Natural killer cell treated with Interleukin-12 subunit alpha and Interleukin-12 subunit beta and Interleukin-15 and Interleukin-18, amount 100 ng/mL, for 72 hours (primary cell): ENCODE measurements at places on chromosomes 12 and 14.

GRCh38 chr12:76537923-76538322 lies 21.6 kb downstream of the OSBPL8 start:
- no peaks in the 10 kb centered on the region for H3K27me3 ChIP-seq
- no peak for DNase-seq
- H3K27ac ChIP-seq: no peak overlapping the region
- H3K4me3 ChIP-seq: no peak overlapping the region

DNA sequence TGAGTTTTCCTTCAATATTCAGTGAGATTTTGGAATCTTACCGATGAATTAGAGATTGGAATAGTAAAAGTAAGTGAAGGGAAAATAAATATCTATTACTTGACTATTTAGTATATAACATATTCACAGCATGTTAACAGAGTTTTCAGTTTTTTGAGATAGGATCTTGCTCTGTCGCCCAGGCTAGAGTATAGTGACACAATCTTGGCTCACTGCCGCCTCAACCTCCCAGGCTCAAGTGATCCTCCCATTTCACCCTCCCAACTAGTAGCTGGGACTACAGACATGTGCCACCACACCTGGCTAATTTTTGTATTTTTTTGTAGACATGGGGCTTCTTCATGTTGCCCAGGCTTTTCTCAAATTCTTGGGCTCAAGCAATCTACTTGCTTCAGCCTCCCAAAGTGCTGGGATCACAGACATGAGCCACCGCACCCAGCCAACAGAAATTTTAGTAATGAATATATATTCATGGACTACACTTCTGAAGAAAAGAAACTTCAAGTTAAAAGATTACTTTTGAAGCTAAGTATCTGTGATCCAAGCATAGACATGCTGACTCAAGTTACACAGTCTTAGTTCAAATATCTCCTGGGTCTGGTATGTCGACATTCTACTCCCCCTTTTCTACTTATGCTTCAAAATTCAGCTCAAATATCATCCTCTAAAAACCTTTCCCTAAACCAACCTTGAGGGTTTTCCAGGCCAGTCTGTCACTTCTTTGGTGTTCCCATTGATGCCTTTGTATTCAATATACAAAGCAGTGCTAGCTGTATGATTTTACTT lies 13.8 kb downstream of the UBE2N start:
- no peaks in the 10 kb centered on the region for H3K27me3 ChIP-seq
- H3K27ac ChIP-seq: no peak overlapping the region
- DNase-seq: no peak
- H3K4me1 ChIP-seq: peaks cover 63% of the 10 kb centered on the region

DNA sequence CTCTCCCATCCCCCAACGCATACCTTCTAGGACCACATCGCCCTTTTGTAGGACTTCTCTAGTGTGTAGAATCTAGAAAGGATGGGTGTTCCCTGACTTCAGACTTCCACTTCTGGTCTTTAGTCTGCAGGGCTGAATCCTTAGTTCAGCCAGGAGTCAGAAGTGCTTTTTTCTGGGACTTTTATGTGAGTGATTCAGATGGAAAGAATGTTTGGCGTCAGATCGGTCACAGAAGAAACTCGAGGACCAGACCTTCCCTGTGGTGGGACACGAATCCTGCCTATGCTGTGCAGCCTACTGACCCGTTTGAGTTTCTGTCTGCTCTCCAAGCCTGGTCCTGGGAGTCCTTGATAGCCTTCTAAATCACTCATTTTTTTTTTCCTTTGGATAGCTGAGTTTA lies 165.4 kb upstream of the SSTR1 start:
- DNase-seq: no peak
- no peak overlapping the region for H3K27ac ChIP-seq
- H3K4me1 ChIP-seq: no peaks in the 10 kb centered on the region
- no peaks in the 10 kb centered on the region for H3K36me3 ChIP-seq

DNA sequence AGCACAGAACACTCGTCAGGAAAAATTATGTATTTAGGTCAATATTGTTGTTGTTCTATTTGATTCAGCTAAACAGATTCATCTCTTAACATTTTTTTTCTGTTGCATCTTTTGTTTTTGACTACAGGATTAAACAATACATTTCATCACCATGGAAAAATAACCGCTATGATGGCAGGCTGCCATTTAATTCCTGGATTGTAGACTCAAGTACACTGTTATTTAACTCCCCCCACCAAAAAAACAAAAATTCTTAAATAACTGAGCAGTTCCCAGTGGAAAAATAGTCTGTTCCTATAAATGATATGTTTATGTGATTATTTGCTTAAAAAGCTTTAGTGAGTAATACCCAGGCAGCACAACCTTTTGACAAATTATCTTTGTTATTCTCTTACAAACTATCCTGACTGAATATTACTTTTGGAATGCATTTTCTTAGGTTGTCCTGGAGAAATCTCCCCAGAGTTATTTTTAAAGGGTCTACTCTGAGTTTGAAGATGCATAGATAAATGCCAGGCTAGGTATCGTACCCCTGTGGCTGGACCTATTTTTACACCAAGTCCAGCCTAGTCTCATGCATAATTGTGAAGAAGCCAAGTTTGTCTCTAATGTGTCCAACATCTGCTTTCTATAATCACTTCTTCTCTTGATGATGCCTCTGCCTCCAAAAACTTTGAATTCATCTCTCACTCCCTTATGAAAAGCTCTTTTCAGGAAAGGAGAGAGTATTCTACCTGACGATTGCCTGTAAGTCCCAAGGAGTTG lies 3.7 kb downstream of the KERA start:
- no peak overlapping the region for H3K27ac ChIP-seq
- no peak for DNase-seq
- H3K36me3 ChIP-seq: no peaks in the 10 kb centered on the region
- no peaks in the 10 kb centered on the region for H3K27me3 ChIP-seq

DNA sequence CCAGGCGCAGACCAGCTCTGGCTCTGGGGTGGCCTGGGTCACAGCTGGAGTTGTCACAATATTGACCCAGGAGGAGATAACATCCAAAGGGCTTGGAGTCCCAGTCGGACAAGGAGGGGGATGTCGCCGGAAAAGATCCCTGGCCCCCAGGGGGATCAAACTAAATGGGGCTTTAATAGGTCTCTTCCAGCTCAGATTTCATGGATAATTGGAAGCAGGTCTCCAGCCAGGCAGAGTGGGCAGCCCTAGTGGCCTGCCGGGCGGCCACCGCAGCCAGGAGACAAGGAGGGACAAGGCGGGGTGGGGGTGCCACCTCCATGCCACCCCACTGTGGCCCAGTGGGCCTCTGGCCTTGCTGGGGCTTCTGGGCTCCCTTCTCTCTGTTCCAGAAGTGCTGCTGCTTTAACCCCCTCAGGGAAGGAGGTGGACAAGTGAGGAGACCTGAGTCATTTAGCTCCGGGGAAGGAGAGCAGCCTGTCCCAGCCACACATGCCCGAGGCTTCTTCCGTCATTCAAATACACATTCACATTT lies 23.1 kb upstream of the PGF start:
- no peak overlapping the region for H3K27ac ChIP-seq
- no peak overlapping the region for H3K4me3 ChIP-seq
- H3K27me3 ChIP-seq: no peaks in the 10 kb centered on the region
- H3K4me1 ChIP-seq: no peaks in the 10 kb centered on the region

GRCh38 chr12:65093606-65094005 lies 27.5 kb downstream of the WIF1 start:
- H3K4me3 ChIP-seq: no peak overlapping the region
- H3K4me1 ChIP-seq: no peaks in the 10 kb centered on the region
- H3K36me3 ChIP-seq: no peaks in the 10 kb centered on the region
- no peak overlapping the region for H3K27ac ChIP-seq

DNA sequence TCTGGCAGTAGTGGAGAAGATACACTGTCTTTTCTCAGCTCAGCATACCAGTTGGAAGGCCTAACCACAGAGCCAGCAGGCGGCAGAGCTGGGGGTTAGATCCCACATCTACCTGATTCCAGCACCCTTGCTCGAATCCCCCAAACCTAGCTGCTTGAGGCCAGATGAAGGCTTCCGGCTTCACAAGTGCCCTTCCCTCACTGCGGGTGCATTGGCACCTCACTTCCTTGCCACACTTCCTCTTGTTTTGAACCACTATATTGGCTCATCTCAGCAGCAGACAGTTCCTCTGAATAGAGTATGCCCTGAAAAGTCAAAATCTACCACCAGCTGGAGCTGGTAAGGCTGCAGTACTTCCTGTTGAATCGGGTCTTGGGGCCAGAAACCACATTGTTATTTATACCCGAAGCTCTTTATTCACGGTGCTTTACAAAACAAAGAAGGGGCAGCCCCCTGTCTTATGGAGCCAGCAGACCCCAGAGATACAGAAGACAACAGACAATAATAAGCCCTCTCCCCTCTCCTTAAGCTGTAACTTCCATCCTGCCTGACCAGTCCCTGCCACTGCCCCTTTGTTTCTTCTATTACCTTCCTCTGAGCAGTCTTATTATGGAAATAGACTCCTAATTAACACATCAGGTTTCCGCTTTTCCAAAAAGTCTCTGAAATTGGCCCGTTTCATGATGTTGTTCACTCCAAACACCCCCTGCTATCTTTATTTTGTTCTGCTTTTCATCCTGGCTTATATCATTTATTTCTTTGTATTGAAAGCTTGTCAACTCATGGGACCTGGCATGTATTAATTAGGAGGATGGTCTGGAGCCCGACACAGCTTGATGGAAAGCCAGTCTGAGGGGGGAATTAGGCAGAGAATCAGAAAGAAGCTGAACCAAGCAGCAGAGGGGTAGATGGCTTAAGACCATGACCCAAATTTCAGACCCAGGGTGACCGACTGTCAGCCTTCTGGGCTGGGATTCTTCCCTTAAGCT lies 233.5 kb downstream of the EFCAB11 start:
- peaks cover 77% of the 10 kb centered on the region for H3K4me1 ChIP-seq
- H3K27me3 ChIP-seq: no peaks in the 10 kb centered on the region
- peak overlapping the region; percentile 93 for H3K27ac ChIP-seq
- H3K36me3 ChIP-seq: peaks cover 5% of the 10 kb centered on the region
- DNase-seq: peak; percentile 86

GRCh38 chr12:74984631-74985030 lies 225.0 kb downstream of the KCNC2 start:
- no peaks in the 10 kb centered on the region for H3K27me3 ChIP-seq
- no peak overlapping the region for H3K27ac ChIP-seq
- H3K36me3 ChIP-seq: no peaks in the 10 kb centered on the region
- H3K4me1 ChIP-seq: no peaks in the 10 kb centered on the region
- no peak for DNase-seq

- no peak overlapping the region for H3K4me3 ChIP-seq
- peaks cover under 1% of the 10 kb centered on the region for H3K27me3 ChIP-seq
- no peaks in the 10 kb centered on the region for H3K36me3 ChIP-seq
- H3K27ac ChIP-seq: no peak overlapping the region
These were observed 131.4 kb downstream of the DACT1 start for GRCh38 chr14:58769011-58769643.

GRCh38 chr12:2957816-2958431 lies 1.3 kb upstream of the TEAD4 start:
- H3K27me3 ChIP-seq: peaks cover 47% of the 10 kb centered on the region
- DNase-seq: no peak
- H3K4me3 ChIP-seq: peak overlapping the region; percentile 72
- peaks cover 11% of the 10 kb centered on the region for H3K4me1 ChIP-seq

DNA sequence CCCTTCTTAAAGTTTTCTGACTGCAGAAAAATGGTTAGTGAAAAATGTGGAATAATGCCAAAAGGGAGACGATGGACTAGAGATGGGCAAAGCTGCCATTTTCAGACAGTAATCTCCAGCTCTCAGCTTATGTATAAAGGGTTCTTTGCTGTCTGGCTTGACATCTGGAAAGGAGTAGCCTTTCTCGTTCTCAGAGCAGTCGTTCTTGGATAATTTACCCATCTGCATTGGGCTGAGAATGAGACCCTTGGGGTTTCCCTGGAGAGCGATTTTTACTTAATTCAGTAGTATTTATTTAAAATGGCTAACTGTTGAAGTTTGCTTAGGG lies 1.2 kb downstream of the NUDT4 start:
- H3K4me1 ChIP-seq: peaks cover 45% of the 10 kb centered on the region
- DNase-seq: no peak
- H3K4me3 ChIP-seq: peak overlapping the region; percentile 98
- H3K27ac ChIP-seq: peak overlapping the region; percentile 97
- H3K27me3 ChIP-seq: peaks cover 6% of the 10 kb centered on the region

DNA sequence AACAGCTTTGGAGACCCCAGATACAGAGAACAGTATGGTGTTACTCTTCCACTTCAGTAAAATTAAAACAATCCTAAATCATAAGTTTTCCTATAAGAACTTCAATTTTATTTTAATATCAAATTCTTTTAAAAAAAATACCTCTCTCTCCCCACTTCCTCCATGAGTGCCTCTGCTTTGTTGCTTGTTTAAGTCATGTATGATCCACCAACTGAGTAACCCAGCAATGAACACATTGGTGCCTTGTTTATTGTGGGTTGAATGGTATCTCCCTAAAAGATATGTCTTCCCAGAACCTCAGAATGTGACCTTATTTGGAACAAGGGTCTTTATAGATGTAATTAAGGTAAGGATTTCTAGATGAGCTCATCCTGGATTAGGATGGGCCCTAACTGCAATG lies 143.5 kb upstream of the EGLN3 start:
- H3K36me3 ChIP-seq: no peaks in the 10 kb centered on the region
- H3K4me1 ChIP-seq: peaks cover 2% of the 10 kb centered on the region
- no peak for DNase-seq
- H3K27me3 ChIP-seq: no peaks in the 10 kb centered on the region
- no peak overlapping the region for H3K27ac ChIP-seq
- H3K4me3 ChIP-seq: no peak overlapping the region

- H3K27me3 ChIP-seq: peaks cover 42% of the 10 kb centered on the region
- DNase-seq: no peak
- H3K27ac ChIP-seq: no peak within 1 kb of the TSS
These were observed at the start of gene SLC22A17 for GRCh38 chr14:23352506-23353432. TSS of gene SLC22A17 (minus strand) at chr14:23352887.

DNA sequence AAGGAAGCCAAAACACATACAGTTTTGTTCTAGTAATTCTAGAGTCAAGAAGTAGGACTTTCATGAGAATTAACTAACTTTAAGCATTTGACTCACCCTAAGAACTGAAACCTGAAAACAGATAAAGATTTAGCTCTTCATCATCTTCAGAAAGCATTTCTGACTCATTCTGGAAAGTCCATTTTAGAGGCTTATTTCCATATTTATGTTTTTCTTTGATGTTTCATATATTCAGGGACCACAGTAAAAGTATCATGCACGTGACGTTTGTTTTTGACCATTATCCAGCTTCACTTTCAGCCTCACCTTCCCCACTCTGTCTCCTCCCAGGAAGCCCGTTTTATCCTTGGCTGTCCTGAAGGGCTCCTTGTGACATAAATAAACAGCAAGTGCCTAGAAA lies 79.2 kb downstream of the MDGA2 start:
- H3K4me3 ChIP-seq: no peak overlapping the region
- no peak for DNase-seq
- peaks cover 7% of the 10 kb centered on the region for H3K36me3 ChIP-seq

DNA sequence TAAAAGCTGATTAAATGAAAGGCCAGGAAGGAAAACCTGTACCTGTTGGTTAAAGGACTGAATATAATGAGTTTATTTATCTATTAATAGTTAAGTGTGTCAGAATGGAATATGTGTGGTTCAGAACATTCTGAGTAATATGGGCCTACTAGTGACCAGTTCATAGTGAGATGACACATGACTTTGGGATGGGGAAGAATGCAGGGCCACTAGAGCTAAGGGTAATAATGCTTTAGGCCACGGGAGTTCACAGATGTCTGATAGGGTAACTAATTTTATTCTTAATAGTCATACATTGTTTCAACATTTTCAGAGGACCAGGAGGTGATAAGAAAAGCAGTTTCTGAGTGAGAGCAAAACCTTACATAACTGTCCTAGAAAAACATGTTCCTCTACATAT lies 247.8 kb upstream of the OR4E1 start:
- H3K4me3 ChIP-seq: no peak overlapping the region
- peaks cover 44% of the 10 kb centered on the region for H3K4me1 ChIP-seq

GRCh38 chr12:89825591-89826449 lies 117.2 kb upstream of the ATP2B1 start:
- no peak overlapping the region for H3K27ac ChIP-seq
- H3K4me3 ChIP-seq: peak overlapping the region; percentile 5
- no peaks in the 10 kb centered on the region for H3K27me3 ChIP-seq
